ENCODE measurements at places on chromosomes 13 and 19. TPM values are rescaled to one million over a fixed set of nuclear protein-coding genes. Genes with fewer than 3 reads are reported as not detected.
A peak's percentile ranks its signal among the peaks of the same experiment; 100 is the strongest.

DNA sequence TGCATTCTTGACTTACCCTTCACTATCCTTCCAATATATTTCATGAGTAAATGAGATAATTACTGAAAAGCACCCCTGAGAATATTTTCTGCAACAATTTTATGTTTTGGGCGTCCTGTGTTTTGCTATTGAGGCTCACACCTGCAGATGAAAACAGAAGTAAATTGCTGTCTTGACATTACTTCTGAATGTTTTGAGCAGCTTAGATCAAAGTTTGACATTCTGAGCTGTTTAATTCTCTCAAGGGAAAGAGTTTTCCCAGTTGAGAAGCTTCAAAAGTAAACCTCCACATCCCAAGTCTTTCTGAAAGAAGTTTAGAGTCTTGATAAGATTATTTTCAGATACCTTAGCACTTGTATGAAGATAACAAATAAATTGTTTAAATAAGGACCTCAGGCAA lies 1667.2 kb upstream of the SLC10A2 start:
- DNase-seq: no peak
- H3K27ac ChIP-seq: no peak overlapping the region
- no peaks in the 10 kb centered on the region for H3K36me3 ChIP-seq

DNA sequence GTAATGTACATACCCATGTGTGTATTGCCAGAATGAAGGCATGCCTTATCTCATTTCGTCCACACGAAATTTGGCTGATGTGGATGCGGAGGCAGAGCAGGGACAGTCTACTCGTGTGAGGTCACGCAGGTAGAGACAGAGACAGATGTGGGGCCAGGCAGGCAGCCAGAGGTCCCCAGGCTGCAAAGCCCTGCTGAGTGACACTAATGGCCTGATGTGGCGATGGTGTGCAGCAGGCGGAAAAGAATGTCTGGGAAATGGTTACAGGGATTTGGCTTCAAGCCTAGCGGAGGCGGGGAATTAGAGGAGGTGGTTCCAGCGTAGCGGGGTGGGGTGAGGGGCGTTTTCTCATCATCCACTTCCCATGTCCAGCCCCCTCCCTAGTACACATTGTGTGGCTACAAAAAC lies 4.2 kb upstream of the IZUMO2 start:
- no peak overlapping the region for H3K4me3 ChIP-seq
- no peaks in the 10 kb centered on the region for H3K4me1 ChIP-seq
- H3K36me3 ChIP-seq: no peaks in the 10 kb centered on the region
- no peak overlapping the region for H3K27ac ChIP-seq
- DNase-seq: no peak
- no peaks in the 10 kb centered on the region for H3K27me3 ChIP-seq

DNA sequence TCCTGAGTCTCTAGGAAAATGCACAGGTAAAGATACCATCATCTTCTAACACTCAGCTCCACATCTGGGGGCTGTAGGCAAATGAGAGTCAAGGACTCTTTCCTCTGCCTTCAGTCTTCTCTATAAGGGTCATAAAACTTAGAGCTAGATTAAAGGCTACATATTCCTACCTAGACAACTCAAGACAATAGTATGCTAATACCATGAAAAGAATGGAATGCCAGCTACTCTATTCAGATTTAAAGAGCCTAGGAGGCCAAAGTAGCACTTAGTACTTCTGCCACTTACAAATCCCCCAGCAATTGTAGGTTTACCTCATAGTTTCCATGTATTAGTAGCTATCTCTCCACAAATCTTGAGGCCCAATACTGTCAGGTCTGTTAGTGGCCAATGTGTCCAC lies 453.0 kb downstream of the SLITRK5 start:
- no peaks in the 10 kb centered on the region for H3K27me3 ChIP-seq
- H3K36me3 ChIP-seq: no peaks in the 10 kb centered on the region
- DNase-seq: no peak
- no peak overlapping the region for H3K4me3 ChIP-seq

GRCh38 chr13:25494698-25495411 lies 123.1 kb downstream of the ATP8A2 start:
- peaks cover 8% of the 10 kb centered on the region for H3K27me3 ChIP-seq
- no peak for DNase-seq
- no peak overlapping the region for H3K4me3 ChIP-seq
- no peaks in the 10 kb centered on the region for H3K36me3 ChIP-seq
- H3K4me1 ChIP-seq: no peaks in the 10 kb centered on the region
- no peak overlapping the region for H3K27ac ChIP-seq

DNA sequence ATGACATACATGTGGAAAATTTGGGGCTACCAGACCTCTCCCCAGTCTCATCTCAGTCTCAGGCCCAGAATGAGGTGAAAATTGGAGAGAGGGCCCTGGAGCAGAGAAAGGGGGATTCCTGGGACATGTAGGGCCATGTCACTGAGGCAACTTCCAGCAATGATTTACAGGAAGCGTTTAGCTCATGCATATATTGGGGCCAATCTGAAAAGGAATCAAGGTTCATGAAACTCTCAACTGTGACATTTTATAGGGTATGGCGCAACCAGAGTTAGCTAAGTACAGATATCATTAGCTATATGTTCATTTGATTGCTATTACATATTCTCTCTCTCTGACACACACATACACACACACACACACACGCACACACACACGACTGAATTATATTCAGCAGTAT lies 86.3 kb downstream of the RNASEH2B start:
- H3K27me3 ChIP-seq: peaks cover 5% of the 10 kb centered on the region
- H3K36me3 ChIP-seq: no peaks in the 10 kb centered on the region
- no peak overlapping the region for H3K4me3 ChIP-seq
- DNase-seq: no peak
- no peak overlapping the region for H3K27ac ChIP-seq

DNA sequence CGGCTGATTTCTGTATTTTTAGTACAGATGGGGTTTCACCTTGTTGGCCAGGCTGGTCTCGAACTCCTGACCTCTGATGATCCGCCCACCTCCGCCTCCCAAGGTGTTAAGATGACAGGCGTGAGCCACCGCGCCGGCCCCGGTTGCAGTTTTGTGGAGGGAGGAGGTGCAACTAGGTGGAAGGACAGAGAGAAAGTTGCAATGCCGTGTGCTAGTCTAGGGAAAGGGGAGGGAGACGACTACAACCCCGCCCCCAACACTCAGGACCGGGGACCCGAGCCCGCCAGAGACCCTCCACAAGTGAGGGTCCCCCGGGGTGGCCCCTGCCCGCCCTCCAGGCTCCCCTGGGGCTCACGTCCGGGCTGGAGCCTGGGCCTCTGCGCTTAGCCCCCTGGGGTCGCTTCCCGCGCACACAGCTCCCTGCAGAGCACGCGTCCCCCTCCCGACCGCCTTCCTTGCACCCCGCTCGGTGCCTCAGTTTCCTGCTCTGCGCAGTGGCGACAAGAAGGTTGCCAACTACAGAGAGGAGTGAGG lies 1.2 kb upstream of the ARID3A start:
- peak overlapping the region; percentile 74 for H3K27ac ChIP-seq
- peaks cover 16% of the 10 kb centered on the region for H3K4me1 ChIP-seq
- peak overlapping the region; percentile 81 for H3K4me3 ChIP-seq
- DNase-seq: no peak
- no peaks in the 10 kb centered on the region for H3K27me3 ChIP-seq

DNA sequence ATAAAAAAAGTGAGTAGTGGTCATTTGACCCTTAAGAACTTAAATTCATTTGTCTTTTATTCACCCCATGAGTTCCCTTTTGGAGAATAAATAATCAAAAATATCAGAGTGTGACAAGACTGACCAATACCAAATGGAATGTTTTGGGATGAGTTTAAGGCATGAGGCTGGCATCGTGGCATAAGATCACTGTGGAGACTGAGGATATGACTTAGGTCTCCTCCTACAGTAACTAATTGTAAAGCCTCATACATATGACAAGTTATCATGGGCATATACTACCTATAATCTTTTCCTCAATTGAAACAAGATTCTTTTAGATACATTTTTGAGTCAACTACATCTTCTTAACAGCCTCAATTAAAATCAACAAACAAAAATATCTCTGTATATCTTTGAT lies 782.0 kb downstream of the SLITRK1 start:
- no peaks in the 10 kb centered on the region for H3K27me3 ChIP-seq
- H3K4me3 ChIP-seq: no peak overlapping the region
- no peaks in the 10 kb centered on the region for H3K4me1 ChIP-seq
- DNase-seq: no peak

- H3K27ac ChIP-seq: no peak overlapping the region
- H3K4me1 ChIP-seq: no peaks in the 10 kb centered on the region
- H3K27me3 ChIP-seq: no peaks in the 10 kb centered on the region
- H3K36me3 ChIP-seq: no peaks in the 10 kb centered on the region
These were observed 396.9 kb upstream of the SLITRK1 start for GRCh38 chr13:84279166-84279565.

DNA sequence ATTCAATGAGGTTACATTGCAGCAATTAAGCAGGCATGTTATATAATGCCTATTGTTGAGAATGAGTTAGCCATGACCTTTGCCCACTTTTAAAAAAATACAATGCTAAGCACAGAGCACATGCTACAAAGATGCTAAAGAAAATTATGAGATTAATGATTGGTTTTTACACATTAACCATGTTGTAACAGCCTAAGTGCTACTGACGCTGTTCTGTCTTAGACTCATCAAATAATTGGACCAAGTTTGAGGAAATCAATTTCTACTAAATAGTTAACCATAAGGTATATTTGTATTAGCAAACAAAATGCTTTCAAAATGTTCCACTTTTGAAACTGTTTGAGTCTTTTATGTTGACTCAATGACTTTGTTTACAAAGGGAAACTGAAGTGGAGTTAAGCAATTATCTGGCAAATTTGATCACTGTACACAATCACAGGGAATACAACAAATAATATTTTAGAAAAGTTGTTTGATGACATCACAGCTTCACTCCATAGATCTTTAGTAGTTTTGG lies 14.3 kb downstream of the MIR17HG start:
- H3K4me1 ChIP-seq: peaks cover 18% of the 10 kb centered on the region
- H3K36me3 ChIP-seq: peaks cover 36% of the 10 kb centered on the region

GRCh38 chr19:44813070-44813840 lies 4.4 kb downstream of the BCAM start:
- H3K4me1 ChIP-seq: no peaks in the 10 kb centered on the region
- no peak for DNase-seq
- no peak overlapping the region for H3K27ac ChIP-seq
- H3K36me3 ChIP-seq: no peaks in the 10 kb centered on the region

DNA sequence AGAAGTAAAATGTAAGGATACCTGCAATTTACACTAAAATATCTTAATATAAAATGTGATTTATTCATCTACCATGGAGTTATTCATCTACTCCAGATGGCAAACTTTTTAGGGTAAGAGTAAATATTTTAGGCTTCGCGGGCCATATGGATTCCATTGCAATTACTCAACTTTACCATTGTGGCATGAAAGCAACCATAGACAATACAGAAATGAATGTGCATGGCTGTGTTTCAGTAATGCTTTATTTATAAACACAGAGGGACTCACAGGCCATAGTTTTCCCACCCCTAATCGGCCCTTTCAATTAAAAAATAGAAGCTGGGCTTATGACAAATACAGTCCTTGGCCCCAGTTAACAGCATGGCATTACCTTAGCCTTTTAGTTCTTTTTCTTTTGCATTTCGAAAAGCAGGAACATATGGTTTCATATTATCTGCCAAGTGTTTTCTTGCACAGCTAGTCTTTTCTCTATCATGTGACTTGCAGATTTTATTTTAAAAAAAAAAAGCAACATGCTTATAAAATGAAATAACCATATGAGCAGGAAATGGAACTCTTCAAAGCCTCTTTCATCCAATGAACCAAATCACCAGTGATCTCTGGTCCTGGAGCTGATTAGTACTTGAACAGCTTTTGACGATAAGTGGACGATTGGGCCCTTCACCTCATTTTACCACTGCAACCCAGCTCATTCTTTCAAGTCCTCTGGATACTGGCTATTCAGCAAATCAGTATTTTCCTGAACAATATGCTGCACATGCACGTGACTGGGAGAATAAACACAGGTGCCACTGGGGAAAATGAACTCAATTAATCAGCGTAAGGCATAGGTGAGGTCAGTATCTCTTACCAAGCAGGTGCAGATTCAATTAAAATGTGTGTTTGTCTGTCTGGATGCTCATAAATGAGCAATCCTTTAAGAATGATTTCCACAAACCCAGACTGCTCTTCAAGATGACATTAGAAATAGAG lies 63.9 kb downstream of the LHFPL6 start:
- no peak overlapping the region for H3K4me3 ChIP-seq
- H3K4me1 ChIP-seq: no peaks in the 10 kb centered on the region
- no peak overlapping the region for H3K27ac ChIP-seq
- no peak for DNase-seq
- H3K27me3 ChIP-seq: no peaks in the 10 kb centered on the region
- no peaks in the 10 kb centered on the region for H3K36me3 ChIP-seq

- H3K4me1 ChIP-seq: peaks cover 18% of the 10 kb centered on the region
- H3K27ac ChIP-seq: peak overlapping the region; percentile 90
- peak; percentile 68 for DNase-seq
- H3K27me3 ChIP-seq: peaks cover 3% of the 10 kb centered on the region
These were observed 7.9 kb upstream of the PEAK3 start for GRCh38 chr19:2289714-2290435.

- peak overlapping the region; percentile 62 for H3K4me3 ChIP-seq
- H3K36me3 ChIP-seq: peaks cover 56% of the 10 kb centered on the region
- H3K27me3 ChIP-seq: peaks cover 3% of the 10 kb centered on the region
- peaks cover 99% of the 10 kb centered on the region for H3K4me1 ChIP-seq
These were observed 48.2 kb upstream of the GPR183 start for GRCh38 chr13:99355267-99356011.

DNA sequence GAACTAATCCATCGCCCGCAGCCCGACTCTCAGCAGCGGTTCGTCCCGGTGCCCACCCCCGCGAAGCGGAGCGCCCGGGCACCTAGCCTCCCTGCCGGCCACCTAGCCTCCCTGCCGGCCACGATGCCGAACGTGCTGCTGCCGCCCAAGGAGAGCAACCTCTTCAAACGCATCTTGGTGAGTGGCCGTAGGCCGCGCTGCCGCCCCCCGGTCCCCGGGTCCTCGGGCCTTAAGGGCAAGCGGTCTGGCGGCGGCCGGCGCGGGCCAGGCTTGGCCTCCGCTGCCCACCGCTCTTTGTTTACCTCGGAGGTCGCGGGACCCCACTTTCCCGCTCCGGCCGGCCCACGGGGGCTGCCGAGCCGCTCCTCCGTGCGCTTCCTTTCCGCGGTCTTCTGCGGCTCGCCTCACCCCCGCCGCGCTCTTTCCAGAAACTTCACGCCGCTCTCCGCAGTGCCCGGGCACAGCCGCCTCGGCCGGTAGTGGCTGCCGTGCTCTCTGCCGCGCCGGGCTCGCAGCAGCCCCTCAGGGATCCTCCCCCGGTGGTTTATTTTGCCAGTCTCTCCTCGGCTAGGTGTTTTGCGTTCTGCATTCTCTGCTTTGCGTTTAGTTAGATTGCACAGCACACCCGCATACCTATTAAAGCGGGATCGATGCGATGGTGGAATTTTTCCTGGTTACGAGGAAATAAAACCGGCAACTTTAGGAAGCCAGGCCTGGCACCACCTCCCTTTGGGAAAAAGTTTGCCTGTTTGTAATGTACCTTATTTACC lies 524 bp downstream of the NAA16 start:
- peak overlapping the region; percentile 83 for H3K27ac ChIP-seq
- H3K27me3 ChIP-seq: peaks cover 2% of the 10 kb centered on the region
- peak overlapping the region; percentile 94 for H3K4me3 ChIP-seq
- peaks cover 38% of the 10 kb centered on the region for H3K4me1 ChIP-seq
- peaks cover 5% of the 10 kb centered on the region for H3K36me3 ChIP-seq

- no peaks in the 10 kb centered on the region for H3K36me3 ChIP-seq
- H3K4me1 ChIP-seq: no peaks in the 10 kb centered on the region
- no peak overlapping the region for H3K27ac ChIP-seq
- H3K4me3 ChIP-seq: no peak overlapping the region
These were observed 9.9 kb downstream of the STOML3 start for GRCh38 chr13:38980750-38981078.

The CEBPA gene
- 2.1 TPM for total RNA-seq

The CD79A gene
- 2.9 TPM for total RNA-seq

The RAB3A gene
- 11.0 TPM for total RNA-seq

The DOHH gene
- 20.6 TPM for total RNA-seq

The RAB3D gene
- total RNA-seq: 6.9 TPM

Data from activated T-helper 1 cell treated with anti-CD3 and anti-CD28 coated beads, Interleukin-12 subunit alpha, Interleukin-12 subunit beta, Interleukin-2, Interleukin-4 antibody, amounts not matched to agents 30 ng/mL and 10 ng/mL and 1 ng/mL, durations not matched to agents 14 hours and 24 hours and 36 hours (primary cell).